ENCODE measurements at places on chromosomes 2 and 18.

DNA sequence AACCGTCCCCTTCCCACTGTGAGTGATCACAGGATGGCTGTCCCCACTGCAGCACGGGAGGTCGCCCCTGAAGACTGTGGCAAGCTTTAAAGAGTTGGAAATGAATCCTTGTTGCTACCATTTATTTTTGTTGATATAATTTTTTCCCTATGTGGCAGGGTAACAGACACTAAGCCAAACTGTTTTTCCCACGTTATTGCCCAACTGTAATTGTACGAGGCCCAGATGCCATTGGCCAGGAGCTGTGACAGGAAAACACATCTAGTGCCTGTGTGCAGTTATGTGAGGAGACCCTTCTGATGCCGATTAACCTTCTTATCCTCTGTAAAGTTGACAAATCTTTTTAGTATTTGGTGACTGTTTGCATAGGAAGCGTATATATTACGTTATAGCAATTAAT, 44.2 kb downstream of the MRPS9 start:
- no peak for DNase-seq

GRCh38 chr2:187497140-187497539, 49.1 kb upstream of the CALCRL start:
- DNase-seq = no peak

DNA sequence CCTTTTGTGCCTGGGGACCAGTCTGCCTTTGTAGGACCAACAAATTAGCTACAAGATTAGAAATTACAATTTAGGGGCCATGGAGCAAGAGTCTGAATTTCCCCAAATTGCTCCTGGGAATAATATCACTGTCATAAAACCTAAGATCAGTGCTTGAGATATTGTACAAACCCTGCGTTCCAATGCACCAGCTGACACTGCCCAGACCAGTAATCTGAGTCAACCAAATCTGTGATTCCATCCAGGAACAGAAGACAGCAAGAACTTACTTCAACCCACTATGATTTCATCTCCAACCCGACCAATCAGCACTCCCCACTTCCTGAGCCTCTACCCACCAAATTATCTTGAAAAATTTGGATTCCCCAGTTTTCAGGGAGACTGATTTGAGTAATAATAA, 1305.0 kb upstream of the NRXN1 start:
- no peak for DNase-seq

DNA sequence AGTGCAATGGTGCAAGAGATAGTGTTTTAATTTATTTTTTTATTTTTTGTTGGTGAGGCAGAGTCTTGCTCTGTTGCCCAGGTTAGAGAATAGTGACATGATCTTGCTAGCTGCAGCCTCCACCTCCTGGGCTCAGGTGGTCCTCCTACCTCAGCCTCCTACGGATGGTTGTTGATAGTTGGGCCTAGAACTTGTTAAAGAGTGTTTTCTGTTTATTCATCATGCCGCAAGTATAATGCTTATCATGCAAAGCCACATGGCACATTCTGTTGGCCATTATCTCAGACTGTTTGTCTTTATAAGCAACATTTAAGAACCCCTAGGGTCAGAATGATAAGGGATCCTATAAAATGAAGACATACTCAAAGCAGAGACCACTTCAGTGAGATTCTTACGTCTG, 1.7 kb downstream of the UGGT1 start:
- DNase-seq = no peak

DNA sequence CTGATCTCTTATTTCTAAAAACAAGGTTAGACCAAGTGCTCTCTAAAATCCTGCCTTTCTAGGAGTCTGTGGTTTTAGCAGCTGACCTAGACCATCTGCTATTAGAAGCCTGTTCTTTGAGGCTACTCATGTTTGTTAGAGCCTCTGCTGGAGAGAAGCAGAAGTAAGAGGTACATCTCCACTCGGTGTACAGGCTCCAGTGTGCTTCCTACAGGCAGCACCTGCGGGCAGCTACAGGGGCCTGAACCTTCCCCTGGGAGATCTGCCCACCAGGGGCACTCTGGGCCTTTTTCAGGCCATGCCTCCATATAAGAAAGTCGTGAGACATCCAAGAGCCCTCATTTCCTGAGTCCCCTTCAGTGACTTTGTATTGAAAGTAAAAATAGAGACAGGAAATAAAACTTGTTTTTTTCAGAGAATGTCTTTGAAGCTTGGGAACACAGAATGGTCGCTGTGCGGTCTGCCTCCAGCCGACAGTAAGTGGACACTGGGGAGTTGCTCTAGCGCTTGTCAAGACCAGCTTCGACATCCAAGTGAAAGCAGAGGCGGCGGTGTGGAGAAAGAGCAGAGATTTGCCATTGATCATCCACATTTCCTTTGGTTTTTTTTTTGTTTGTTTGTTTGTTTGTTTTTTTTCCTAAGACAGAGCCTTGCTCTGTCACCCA, 31.7 kb downstream of the ONECUT2 start:
- no peak for DNase-seq

DNA sequence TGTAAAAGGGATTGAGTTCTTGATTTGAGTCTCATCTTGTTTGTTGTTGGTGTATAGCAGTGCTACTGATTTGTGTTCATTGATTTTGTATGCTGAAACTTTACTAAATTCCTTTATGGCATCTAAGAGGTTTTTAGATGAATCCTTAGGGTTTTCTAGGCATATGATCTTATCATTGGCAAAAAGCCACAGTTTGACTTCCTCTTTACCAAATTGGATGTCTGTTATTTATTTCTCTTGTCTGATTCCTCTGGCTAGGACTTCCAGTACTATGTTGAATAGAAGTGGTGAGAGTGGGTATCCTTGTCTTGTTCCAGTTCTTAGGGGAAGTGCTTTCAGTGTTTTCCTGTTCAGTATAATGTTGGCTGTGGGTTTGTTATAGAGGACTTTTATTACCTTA, 4.8 kb downstream of the ANKAR start:
- no peak for DNase-seq

- no peak for DNase-seq
Observed at GRCh38 chr18:332007-332406, 64.2 kb upstream of the THOC1 start.

- DNase-seq = no peak
Observed at GRCh38 chr2:29579495-29580169, 341.8 kb downstream of the ALK start.

- no peak for DNase-seq
Observed at GRCh38 chr2:239379641-239380170, 21.1 kb downstream of the HDAC4 start.

GRCh38 chr2:67854103-67854743, 208.6 kb downstream of the C1D start:
- no peak for DNase-seq

- no peak for DNase-seq
Observed at GRCh38 chr2:34093790-34094189, 494.7 kb upstream of the FAM98A start.

GRCh38 chr2:107063228-107063627, 177.3 kb upstream of the ST6GAL2 start:
- DNase-seq = no peak

DNA sequence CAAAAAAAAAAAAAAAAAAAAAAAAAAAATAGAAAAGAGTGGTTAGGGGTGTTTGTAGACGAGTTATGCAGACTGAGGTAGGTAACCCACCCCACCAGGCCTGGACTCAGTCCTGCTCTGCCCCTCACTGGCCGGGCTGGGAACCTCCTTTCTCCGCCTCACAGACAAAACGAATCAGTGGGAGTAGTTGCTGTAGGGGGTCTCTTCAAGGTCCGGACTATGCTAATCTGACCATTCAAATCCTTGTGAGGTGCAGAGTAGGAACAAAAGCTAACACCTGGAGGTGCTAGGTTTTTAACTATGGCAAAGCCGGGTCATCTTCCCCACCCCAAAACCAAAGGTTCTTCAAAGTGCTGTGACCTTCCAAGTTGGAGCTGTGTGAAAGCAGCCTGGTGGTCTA, 223.7 kb downstream of the SLC4A3 start:
- DNase-seq = no peak

All from activated T-cell treated with anti-CD3 and anti-CD28 coated beads, Interleukin-2, amount 50 U/mL, for 72 hours (primary cell).